BJ (cell line): ENCODE measurements at places on chromosomes 11 and 22. TPM values are rescaled to one million over a fixed set of nuclear protein-coding genes. Genes with fewer than 3 reads are reported as not detected.

Gene CCDC81
- 4.3 and 6.3 TPM in 2 replicates for polyA plus RNA-seq

DNA sequence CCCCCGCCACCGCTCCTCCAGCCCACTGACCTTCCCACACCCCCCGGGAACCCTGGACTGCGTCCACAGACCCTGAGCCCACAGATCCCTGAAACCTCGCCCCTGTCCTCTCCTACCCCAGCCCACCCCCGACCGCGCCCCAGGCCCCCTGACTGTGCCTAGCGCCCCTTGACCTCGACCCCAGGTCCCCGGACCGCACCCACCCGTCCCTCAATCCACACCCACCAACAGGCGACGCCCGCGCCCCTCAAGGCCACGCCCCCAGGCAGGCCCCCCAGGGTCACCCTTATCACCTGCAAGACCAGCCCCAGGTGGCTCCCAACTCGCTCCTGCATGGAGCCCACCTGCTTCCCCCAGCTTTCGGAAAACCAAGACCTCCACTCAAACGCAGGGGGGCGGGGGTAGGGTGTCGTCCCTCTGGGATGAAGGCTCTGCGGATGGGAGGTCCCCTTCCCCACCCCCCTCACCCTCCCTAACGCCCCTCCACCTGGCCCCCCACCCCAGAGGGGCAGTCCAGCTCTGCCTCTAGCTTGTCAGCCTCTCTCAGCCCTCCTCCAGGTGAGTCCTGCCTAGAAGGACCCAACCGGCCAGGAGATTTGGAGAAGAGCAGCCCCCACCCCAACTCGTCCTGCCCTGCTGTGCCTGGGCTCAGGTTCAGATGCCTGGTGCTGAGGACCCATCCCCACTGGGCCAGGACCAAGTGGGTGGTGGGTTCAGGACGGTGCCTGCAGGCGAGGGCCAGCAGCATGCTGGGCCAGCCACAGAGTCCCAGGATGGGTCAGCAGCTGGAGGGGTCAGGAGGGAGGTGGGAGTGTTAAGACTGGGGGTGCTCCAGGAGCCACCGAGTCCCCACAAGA, 3.1 kb upstream of the IL17REL start:
- no peak for DNase-seq

- DNase-seq: no peak
Measured at GRCh38 chr11:68763181-68763721, 11.9 kb upstream of the TESMIN start.

GRCh38 chr11:70411713-70412452, 13.6 kb downstream of the CTTN start:
- DNase-seq: no peak

DNA sequence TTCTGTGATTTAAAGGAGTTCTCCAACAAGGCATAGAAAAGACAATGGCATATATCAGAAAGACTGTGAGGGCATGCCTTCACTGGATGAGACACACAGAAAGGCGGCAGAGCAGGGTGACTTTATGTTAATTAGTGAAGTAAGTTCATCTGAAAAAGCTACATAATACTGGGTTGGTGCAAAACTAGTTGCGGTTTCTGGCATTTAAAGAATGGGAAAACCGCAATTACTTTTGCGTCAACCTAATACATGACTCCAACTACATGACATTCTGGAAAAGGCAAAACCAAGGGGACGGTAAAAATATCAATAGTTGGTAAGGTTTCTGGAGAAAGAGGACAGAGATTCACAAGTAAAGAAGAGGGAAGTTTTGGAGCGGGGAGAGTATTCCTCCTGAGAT, 5.1 kb downstream of the RFPL1 start:
- no peak for DNase-seq

- peak; percentile 68 for DNase-seq
Measured at GRCh38 chr11:85685820-85686459, at the start of gene CCDC89. Gene CCDC89, minus strand, starts transcription at chr11:85686195. Its CDS starts 65 bp downstream, at chr11:85686130.

DNA sequence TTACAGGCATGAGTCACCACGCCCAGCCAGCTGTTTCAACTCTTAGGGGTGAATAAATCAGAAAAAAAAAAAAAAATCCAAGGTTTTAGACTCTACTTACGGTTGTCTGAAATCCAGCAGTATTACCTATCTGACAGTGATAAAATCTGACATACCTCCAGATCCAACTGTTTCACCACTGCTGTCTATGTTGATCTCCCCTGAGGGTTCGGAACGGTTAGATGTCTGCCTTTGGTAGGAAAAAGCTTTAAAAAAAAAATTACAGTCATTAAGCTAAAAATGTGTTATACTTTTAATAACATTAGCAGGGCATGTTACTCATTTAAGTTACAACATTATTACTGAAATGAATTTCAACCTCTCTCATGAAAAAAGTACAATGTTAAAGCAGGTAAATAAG, 21.1 kb downstream of the NCAPD3 start:
- no peak for DNase-seq

DNA sequence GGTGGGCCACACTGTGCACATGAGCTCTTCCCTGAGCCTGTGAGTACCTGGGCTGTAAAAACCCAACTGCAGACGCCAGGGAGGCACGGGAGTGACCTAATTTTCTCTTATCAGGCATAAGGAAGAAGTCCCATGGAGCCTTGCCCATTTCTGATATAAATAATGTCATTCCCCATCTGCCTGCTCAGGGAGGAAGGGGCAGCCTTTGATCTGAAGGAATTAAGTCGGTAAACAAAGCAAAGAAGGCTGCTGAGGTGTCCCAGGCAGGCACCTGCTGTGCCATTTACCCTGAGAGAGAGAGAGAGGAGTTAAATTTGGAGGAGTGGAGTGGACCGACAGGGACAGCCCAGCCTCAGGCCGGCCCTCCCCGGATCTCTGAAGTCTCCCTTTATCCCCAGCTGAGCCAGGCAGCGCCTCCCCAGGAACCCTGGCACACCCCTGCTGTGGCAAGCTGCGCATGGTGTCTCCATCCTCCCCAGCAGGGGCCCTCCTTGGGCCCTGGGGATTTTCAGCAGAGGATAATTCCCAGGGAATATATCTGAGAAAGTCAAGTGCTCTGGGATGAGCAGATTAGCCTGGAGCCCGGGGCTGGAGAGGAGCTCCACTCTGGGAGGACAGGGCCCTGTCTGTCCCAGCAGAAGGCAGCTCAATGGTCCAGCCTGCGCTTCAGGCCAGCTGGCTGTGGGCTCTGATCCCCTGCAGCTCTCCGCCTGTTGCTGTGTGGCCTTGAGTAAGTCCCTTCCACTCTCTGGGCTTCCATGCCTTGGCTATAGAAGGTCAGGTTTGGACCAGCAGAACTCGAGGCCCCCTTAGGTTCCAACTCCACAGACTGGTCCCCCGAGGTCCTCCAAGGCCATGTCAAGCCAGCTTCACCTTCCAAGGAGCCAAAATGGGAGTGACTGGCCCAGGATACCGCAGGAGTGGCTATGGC, 17.5 kb upstream of the CABP7 start:
- no peak for DNase-seq

GRCh38 chr11:81647374-81647773, 1086.3 kb downstream of the FAM181B start:
- no peak for DNase-seq

GRCh38 chr11:104095791-104096190, 59.4 kb downstream of the DDI1 start:
- no peak for DNase-seq
